ENCODE measurements at places on chromosomes 12 and 14. TPM values are rescaled to one million over a fixed set of nuclear protein-coding genes. Genes with fewer than 3 reads are reported as not detected.

The BEST3 gene
- not detected for total RNA-seq

The SRGAP1 gene
- total RNA-seq: 3.1 TPM

The CLEC4A gene
- not detected for total RNA-seq

The CLEC6A gene
- total RNA-seq: not detected

The KDM2B gene
- total RNA-seq: 34.7 TPM

The LHX5 gene
- total RNA-seq: 0.24 TPM

The DLGAP5 gene
- total RNA-seq: 0.43 TPM

The ASB2 gene
- total RNA-seq: under 0.01 TPM

The CPM gene
- 7.5 TPM for total RNA-seq

The TAS2R13 gene
- 0.48 TPM for total RNA-seq

The C12orf50 gene
- not detected for total RNA-seq

The ARHGAP9 gene
- not detected for total RNA-seq

The C14orf180 gene
- total RNA-seq: not detected

The C12orf60 gene
- total RNA-seq: 2.7 TPM

The PRB2 gene
- total RNA-seq: not detected

The ANO2 gene
- total RNA-seq: not detected

The SLC22A17 gene
- 8.7 TPM for total RNA-seq

The CLBA1 gene
- 14.0 TPM for total RNA-seq

The NXPH4 gene
- 1.9 TPM for total RNA-seq

The KRT78 gene
- 1.3 TPM for total RNA-seq

The VRTN gene
- not detected for total RNA-seq

The PRH2 gene
- not detected for total RNA-seq

The LIMA1 gene
- 107 TPM for total RNA-seq

The LTBP2 gene
- 37.4 TPM for total RNA-seq

The SLC7A7 gene
- 0.43 TPM for total RNA-seq

The MYO1H gene
- not detected for total RNA-seq

The NCOR2 gene
- 34.7 TPM for total RNA-seq

The TAS2R46 gene
- 0.85 TPM for total RNA-seq

Measured in tracheal epithelial cell (primary cell).